ENCODE measurements at places on chromosomes 16 and 17.

- DNase-seq, result no peak
These were observed 13.2 kb upstream of the ZNF469 start for GRCh38 chr16:88369447-88370008.

DNA sequence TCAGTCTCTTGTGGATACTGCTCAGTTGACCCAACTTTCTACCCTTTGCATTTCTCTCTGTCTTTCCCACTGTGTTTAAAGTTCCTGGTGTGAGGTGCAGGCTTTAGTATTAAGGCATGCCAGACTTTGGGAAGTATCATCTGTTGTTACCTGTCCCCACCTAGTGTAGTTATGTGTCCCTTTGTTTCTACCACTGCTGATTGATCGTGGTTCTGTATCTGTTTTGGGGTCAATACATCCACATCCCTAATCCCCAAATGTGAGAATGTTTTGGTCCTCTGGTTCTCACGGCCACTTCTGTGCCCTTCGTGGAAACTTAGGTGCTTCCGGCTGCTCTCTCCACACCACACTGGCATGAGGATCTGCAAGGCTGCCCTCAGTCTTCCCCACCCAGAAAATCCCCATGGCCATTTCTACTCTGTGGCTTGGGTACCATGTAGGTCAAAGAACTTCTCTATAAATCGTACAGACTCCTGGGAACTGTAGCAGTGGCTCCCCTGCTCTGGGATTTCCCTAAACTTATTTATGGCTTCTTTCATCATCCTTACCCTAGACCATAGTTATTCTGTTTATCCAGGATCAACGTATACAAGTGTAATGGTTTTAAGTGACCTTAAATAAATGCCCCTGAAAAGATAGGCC is 443.2 kb downstream of the XYLT1 start:
- DNase-seq, result no peak

GRCh38 chr17:19705201-19705600 is 11.2 kb downstream of the SLC47A2 start:
- no peak for DNase-seq

DNA sequence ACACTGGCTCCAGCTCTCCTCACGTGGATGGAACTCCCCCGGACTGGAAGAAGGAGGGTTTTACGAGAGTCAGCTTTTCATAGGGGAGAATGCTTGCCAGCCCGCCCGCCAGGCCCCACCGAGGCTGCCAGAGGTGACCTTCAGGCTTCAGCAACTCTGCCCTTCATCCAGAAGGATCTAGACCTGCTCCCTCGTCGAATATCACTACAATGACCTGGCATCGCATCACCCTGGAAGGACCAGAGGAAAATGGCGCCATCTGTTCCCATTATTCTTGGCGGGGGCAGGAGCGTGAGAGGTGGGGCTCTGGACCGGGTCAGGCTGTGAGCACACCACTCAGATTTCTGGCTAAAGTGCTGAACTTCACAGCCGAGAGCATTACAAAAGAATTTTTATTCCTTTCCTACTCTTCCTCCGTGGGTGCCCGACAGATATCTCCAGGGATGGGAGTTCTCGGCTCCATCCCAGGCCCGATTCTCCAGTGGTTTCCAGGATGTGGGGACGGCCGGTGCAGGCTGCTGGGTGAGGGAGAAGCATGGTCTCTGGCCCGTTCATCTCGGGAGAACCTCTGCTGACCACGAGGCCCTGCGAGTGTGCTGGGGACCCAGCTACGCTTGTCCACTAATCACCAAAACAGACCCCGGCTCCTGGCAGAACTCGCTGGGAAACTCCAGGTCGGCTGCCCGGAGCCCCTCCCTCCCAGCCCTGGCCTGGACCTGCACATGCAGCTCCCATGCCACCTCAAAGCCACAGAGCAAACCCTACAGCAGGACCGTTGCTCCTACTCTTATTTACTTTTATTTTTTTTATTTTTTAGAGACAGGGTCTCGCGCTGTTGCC is 36.8 kb upstream of the ZNF469 start:
- DNase-seq, result no peak

- DNase-seq, result no peak
These were observed 13.6 kb downstream of the CEP95 start for GRCh38 chr17:64520359-64520758.

- DNase-seq, result no peak
These were observed 29.9 kb downstream of the TRAF4 start for GRCh38 chr17:28773736-28774135.

- no peak for DNase-seq
These were observed 6.7 kb upstream of the C17orf107 start for GRCh38 chr17:4892499-4893221.

GRCh38 chr16:58628845-58629732 is 537 bp downstream of the CNOT1 start:
- DNase-seq, result peak; percentile 74

Measured in inflammatory macrophage treated with lipopolysaccharide for 4 hours (primary cell).